ENCODE measurements at places on chromosomes 2 and 18.

- DNase-seq: no peak
Measured at GRCh38 chr2:28135324-28135723, 244.8 kb downstream of the BABAM2 start.

DNA sequence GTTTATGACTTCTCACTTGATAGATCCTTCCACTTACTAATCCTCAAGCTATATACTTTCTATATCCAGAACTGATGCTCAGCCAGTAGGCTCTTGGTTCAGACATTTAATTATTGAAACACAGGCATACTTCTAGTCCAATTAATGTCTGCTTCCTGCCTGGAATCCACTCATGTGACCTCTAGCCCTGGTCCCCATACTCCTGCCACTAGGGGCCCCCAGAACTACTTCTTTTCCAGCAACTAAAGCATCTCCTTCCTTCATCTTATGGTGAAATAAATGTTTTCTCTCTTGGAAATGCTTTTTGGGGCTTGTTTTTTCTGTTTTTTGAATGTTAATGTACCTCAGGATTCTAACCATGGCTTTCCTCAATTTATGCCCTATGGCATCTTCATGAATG lies 527.6 kb downstream of the SATB2 start:
- no peak for DNase-seq

DNA sequence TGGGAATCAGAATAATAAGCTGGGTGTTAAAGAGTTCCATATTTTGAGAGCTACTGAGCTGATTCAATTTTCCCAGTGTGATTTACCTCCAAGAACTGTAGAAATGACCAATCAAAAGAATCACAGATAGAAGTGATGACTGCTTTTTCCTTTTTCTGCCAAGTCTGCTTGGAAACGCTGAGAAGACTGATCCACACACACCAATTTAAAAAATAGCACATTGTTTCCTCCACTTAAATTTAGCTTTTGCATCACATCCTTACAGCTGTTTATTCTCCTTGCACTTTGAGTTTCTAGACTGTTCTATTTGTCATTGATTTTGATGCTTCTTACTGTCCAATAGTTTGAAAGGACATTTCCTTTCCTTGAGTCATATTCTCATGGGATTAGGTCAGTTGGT lies 590.3 kb upstream of the CHAC2 start:
- DNase-seq: no peak

DNA sequence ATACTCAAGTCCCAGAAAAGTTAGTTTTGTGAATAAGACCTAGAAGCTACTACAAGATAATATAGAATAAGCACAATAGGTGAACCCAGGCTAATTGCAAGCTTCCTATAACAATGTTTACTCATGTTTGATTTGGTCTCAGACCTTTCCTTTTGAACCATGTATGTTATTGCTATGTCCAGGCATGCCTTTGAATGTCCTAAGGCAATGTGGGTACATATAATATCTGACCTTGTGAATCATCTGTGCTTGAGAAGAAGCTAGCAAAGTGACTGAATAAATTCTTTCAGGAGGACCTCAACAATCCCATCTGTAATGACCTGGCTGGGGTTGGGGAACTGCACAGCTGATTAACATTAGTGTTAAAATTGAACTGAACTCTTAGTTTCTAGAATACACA lies 1285.9 kb upstream of the CELF4 start:
- DNase-seq: no peak

- DNase-seq: no peak
Measured at GRCh38 chr2:77228391-77228790, 293.8 kb downstream of the LRRTM4 start.

- no peak for DNase-seq
Measured at GRCh38 chr2:108278631-108279030, 10.1 kb upstream of the SULT1C2 start.

DNA sequence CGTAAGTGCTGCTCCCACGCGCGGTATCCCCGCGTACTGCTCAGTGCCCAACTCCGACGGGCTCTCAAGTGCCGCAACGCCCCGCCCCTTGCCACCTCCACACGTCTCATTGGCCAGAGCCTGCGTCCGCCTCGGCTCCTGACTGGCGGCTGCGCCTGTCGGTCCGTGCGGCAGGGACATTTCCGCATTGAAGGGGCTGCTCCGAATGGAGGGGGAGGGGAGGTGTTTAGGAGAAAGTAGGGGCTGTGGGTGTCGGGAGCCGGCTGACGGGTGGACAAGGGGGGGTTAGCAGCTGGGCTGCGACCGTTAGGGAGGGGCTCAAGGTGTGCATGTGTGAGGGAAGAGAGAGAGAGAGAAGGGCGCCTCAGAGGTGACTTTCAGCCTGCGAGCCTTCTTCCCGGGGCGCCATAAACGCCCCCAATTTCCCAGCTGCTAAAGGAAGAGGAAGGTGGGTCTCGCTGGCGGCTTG lies 877 bp upstream of the UGP2 start:
- peak; percentile 99 for DNase-seq

GRCh38 chr18:67515942-67516538 lies 480 bp downstream of the DSEL start:
- DNase-seq: peak; percentile 82

GRCh38 chr18:10463741-10464140 lies 9.3 kb downstream of the APCDD1 start:
- DNase-seq: no peak

All from putamen (tissue), 1 donor.